ENCODE measurements at places on chromosomes 5 and 9.
A peak's percentile ranks its signal among the peaks of the same experiment; 100 is the strongest.

DNA sequence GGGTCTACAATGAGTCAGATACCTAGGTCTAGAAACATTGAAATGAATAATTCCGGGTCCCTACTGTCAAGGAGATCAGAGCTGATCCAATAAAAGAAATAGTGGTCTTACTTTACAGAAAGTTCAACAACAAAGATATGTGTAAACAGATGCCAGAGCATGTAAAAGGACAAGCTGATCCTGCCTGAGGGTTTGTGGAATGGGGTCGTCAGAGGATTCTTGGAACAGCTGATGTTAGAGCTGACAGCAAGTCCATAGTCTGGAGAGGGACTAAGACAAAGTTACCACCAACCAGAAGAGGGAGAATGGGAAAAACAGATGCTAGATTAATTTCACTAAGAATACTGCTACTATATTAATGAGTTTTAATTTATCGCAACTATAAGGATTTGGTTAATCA, 71.5 kb downstream of the FREM1 start:
- no peak for DNase-seq

DNA sequence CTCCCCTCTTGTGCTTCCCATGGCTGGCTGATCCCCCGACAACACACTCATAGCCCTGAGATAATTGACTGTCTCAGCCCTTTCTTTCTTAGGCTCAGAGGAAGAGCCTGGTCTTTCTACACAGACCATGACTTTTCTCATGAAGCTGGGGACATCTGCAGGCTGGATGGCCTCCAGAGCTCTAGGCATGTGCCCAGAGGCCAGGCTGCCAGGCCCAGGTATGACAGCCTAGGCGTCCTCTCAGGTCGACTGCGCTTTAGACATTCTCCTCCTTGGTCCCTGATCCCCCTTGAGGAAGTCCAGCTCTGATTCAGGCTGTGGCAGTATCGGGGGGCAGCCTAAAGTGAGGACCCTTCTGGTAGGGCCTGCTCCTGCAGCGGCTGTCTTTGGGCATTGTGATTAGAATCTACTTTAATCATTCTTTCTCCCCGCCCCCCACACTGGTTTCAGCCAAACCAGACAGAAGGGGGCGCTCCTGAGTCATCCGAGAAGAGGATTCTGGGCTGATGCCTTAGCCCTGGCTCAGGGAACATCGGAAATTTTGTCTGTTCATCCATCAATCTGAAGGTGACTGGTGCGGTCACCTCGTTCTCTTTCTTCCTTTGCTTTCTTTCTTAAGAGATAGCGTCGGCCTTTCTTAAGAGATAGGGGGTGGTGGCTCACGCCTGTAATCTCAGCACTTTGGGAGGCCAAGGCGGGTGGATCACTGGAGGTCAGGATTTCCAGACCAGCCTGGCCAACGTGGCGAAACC, 66.5 kb upstream of the HSPA9 start:
- no peak for DNase-seq

- DNase-seq: no peak
Measured at GRCh38 chr5:35488055-35488454, 129.6 kb upstream of the SPEF2 start.

GRCh38 chr5:6827526-6828219, 114.4 kb downstream of the TENT4A start:
- DNase-seq: no peak

GRCh38 chr5:169803077-169803981, 166.3 kb downstream of the DOCK2 start:
- DNase-seq: no peak

GRCh38 chr5:146521403-146522106, 5.6 kb upstream of the GPR151 start:
- DNase-seq: peak; percentile 16

DNA sequence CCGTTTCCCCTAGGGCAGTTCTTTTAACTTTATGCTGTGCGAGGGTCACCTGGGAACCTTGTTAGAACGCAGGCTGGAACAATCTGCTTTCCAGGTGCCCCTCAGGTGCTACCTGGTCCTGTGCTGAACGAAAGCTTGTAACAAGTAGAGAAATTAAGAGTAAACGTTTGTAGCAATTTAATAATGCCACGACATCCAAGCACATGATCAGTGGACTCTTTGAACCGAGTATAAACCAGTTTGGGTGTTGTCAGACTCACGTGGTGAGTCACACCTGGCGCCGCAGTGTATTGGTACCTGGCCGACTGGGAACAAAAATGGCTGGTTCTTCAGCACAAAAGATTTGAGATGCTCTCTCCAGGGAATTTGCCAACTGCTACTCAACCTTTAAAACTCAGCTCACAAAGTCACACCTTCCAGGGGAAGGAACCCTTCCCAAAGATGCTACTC, 926 bp upstream of the MYO10 start:
- no peak for DNase-seq

- DNase-seq: no peak
Measured at GRCh38 chr9:127163409-127163808, 41.0 kb upstream of the ANGPTL2 start.

- DNase-seq: no peak
Measured at GRCh38 chr5:145228564-145228963, 606.6 kb downstream of the PRELID2 start.

DNA sequence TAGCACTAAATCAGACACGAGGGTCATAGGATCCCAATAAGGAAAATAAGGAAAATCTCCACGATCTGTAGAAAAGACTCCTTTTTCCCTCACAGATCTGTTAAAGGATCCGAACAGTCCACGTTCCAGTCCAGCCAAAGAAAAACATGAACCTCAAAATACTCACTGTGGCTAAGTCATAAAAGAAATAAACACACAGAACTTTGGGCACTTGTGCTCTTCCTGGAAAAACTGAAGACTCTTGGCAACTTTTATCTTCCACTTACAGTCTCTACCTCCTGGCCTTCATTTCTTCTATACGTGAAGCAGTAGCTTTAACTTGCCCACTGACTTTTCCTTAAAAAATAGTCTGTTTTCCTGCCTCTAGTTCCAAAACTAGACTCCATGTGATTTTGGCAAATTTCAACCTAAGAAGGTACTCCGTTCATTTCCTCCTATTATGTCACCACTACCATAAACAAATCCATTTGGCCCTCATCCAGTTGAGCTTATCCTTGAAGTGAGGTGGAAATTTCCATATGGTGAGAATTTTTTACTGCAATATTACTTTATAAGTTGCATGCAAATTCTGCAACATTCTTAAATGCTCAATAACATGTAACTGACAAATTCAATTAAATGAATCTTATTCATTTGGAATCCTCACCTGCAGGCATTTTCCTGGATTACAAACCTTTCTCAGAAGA, 5.3 kb upstream of the LHFPL2 start:
- no peak for DNase-seq

DNA sequence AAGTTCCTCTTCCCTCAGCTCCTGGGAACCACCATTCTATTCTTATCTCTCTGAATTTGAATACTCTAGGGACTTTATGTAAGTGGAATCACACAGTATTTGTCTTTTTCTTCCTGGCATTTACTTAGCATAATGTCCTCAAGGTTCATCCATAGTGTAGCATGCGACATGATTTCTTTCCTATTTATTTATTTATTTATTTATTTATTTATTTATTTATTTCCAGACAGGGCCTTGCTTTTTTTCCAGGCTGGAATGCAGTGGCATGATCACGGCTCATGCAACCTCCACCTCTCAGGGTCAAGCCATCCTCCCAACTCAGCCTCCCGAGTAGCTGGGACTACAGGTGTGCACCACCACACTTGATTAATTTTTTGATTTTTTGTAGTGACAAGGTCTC, 142.1 kb downstream of the GPBP1 start:
- no peak for DNase-seq

- DNase-seq: no peak
Measured at GRCh38 chr5:149552038-149552494, 827 bp upstream of the CSNK1A1 start.

- no peak for DNase-seq
Measured at GRCh38 chr5:14902826-14903560, 31.4 kb upstream of the ANKH start.

GRCh38 chr5:154829589-154830218, 20.7 kb downstream of the FAXDC2 start:
- no peak for DNase-seq

DNA sequence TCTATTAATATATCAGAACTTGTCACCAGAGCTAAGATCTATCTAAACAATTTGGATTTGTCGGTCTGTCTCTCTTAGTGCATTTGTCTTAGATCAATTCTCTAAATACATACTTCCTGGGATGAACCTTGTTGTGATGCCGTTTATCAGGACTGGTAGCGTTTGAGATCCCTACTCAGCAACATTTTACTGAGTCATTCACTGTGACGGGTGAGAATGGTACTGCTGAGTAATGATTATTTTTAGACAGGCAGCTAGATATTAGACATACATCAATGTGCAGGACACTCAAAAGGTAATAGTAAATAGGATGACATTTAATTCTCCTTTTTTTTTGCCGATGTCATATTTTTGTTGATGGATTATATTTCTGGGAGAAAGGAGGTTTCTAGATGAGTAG, 209.0 kb downstream of the CSNK1G3 start:
- DNase-seq: no peak

DNA sequence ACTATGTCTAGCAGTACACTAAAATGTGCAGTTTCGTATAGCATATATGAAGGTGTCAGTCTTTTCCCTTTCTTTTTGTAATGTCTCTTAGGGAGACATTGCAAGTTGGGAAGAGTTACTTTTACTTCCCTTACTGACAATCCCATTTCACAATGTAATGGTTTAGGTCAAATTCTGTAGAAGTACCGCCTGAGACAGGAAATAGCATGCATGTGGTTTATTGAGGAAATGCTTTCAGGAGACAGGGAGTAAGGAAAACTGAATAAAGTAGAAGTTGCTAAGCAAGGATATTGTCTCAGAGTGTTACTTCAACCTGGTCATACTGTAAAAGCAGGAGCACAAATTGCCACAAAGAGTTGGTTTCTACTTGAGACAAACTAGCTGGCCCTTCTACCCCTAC, 32.1 kb upstream of the MSANTD3 start:
- DNase-seq: no peak

DNA sequence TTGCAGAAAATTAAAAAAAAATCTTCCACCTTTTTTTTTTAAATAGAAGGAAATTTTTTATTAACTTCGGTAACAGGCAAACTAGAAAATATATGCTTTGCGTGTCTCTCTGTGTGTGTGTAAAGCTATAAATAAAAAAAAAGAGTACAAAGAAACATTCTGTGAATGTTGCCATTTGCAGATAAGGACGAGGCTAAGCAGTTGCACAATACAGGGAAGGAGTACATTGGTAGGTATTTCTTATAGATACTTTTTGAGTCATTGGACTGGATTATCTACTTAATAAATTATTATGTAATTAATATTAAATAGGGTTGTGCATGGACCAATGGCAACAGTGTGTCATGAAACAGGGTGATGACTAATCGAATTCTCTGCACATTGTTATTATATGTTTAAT, 102.4 kb downstream of the CAMK4 start:
- no peak for DNase-seq

- DNase-seq: no peak
Measured at GRCh38 chr5:6453937-6454560, 5.4 kb downstream of the UBE2QL1 start.

DNA sequence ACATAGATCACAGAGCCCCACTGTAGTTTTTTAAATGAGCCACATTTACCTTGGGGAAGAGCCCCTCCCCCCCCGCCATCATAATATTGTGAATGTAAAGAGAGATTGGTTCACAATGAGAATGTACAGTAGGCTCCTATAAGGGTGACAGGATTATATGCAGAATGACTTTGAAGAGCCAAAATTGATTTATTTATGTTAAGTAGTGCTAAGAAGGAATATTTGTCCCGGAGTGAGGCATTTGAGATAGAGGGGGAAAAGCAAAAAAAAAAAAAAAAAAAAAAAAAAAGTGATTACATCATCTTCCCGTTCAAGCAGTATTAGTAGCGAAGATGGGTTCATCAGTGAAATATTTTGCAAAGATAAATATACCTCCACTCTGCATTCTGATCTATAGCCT, 73.9 kb downstream of the PIK3R1 start:
- DNase-seq: no peak

DNA sequence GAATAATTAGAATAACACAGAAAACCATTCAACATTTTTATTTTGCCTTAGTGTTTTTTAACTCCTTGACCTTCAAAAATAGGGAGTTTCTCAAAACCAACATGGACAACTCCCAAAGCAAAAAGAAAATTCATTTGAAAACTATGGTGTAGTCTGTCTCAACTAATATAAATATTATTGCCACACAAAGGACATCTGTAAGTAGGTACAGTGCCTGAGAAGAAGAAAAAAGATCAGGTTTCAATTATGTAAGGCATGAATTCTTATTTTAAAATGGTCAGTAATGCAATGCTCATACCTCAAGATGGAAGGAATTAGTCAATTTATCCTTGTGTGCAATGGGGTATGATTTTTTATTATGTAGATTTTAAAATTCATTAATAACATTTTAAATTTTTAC, 109.6 kb upstream of the CNTLN start:
- no peak for DNase-seq

DNA sequence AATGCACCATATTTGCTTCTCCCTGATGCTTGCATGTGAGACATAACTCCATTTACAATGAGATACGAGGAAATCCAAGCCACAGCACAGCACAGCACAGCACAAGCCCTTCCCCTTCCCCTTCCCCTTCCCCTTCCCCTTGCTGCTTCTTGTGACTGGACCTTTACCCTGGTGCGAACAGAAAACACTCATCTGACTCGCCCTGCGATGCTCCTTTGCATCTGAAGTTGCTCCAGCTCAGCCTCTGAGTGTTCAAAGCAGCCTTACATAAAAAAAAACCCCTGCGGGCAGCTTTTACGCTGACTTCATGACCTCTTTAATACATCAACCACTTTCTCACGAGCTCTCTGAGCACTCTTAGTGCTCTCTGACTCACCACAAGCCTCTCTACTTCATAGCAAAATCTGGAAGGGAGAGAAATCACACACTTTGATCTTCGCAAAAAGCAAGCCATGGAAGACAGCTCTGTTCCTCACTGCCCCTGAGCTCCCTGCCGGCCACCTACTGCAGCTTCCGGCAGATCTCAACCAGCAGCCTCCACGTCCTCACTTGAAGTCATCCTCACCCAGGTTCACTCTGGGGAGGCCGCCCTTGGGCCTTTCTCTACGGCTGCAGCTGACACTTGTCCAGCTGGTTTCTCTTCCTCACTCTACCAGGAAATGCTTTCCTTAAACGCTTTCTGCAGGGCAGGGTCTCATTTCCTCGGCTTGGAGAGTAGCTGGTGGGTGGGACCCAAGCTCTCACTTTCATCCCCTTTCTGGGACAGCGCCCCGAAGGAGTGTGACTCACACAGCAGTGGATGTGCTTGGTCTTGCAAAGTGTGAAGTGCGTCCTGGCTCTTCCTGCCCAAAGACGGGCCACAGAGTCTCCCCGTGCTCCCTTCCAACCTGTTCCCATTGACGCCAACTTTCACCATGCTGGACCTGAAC, 5.3 kb downstream of the SLC34A1 start:
- DNase-seq: no peak

- DNase-seq: no peak
Measured at GRCh38 chr5:33238826-33239695, 201.7 kb upstream of the TARS1 start.

GRCh38 chr9:120940573-120940972, 14.0 kb upstream of the TRAF1 start:
- no peak for DNase-seq

DNA sequence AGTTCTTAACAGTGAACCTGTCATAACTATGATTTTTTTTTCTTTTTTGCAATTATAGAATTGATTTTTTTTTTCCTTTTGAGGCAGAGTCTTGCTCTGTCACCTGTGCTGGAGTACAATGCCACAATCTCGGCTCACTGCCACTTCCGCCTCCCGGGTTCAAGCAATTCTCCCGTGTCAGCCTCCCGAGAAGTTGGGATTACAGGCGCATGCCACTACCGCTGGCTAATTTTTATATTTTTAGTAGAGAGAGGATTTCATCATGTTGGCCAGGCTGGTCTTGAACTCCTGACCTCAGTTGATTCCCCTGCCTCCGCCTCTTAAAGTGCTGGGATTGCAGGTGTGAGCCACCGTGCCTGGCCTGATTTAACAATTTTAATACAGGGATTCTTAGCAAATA, 21.4 kb downstream of the UGCG start:
- DNase-seq: no peak

All from NCI-H1092 (cell line).